ENCODE measurements at places on chromosomes 6 and 20.

DNA sequence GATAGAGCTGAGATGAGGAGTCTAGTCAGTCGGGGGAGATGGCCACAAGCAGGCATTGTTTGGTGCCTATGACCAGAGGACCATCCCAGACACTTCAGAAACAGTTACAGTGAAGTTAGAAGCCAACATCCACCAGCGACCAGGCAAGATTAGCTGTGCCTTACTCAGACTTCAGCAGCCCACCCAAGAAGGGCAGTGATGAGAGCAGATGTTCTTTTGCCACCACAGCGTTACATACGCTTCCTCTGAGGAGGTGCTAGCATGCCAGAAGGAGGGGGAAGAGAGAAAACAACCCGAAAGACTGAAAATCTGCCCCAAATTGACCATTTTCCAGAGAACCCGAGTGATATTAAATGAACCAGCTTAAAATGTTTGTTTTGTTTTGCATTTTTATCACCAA, 186.8 kb downstream of the PRL start:
- no peak for DNase-seq

- DNase-seq: no peak
These were observed 112.4 kb downstream of the BTBD9 start for GRCh38 chr6:38527371-38527770.

GRCh38 chr6:170279977-170280688, 10.7 kb downstream of the DLL1 start:
- DNase-seq: no peak

- no peak for DNase-seq
These were observed 2.8 kb upstream of the ZNF512B start for GRCh38 chr20:63972312-63973159.

Measured in activated naive CD4-positive, alpha-beta T cell treated with anti-CD3 and anti-CD28 coated beads, Interleukin-2, amount 50 U/mL, for 16 hours (primary cell).